ENCODE measurements at places on chromosomes 13 and 19. TPM values are rescaled to one million over a fixed set of nuclear protein-coding genes. Genes with fewer than 3 reads are reported as not detected.

The MRPS31 gene
- 35.6 TPM for total RNA-seq

The SIGLEC8 gene
- total RNA-seq: not detected

DNA sequence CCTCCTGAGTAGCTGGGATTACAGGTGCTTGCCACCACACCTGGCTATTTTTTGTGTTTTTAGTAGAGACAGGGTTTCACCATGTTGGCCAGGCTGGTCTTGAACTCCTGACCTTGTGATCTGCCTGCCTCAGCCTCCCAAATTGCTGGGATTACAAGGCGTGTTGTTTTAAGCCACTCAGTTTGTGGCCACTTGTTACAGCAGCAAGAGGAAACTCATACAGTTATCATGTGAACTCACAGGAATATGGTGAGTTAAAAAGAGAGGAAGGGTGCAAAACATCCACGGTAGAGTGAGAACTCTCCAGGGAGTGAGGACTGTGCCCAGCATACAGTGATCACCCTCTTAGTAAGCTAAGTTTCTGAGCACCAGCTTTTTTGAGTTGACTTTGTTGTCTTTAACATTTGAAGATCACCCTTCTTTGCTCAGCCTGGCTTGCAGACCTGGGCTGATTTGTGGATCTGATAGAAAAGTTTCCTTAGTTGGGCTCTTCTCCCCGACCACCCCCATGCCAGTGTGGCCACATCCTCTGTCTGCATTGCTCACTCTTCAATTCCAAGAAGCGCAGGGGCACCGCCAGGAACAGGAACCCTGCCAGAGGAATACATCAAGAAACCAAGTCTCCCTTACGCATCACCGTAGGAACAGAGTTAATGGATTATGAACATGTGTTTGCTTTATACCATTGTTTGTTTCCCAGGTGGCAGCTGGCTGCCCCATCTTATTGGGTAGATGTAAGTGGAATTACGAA is 16.0 kb downstream of the ALOX5AP start:
- peaks cover 26% of the 10 kb centered on the region for H3K36me3 ChIP-seq
- H3K4me1 ChIP-seq: peaks cover 20% of the 10 kb centered on the region
- no peak overlapping the region for H3K4me3 ChIP-seq
- H3K27me3 ChIP-seq: no peaks in the 10 kb centered on the region
- H3K27ac ChIP-seq: no peak overlapping the region

GRCh38 chr19:31319465-31319864 is 29.8 kb downstream of the TSHZ3 start:
- no peak overlapping the region for H3K4me3 ChIP-seq
- no peak overlapping the region for H3K27ac ChIP-seq
- H3K4me1 ChIP-seq: no peaks in the 10 kb centered on the region
- DNase-seq: no peak
- no peaks in the 10 kb centered on the region for H3K36me3 ChIP-seq

DNA sequence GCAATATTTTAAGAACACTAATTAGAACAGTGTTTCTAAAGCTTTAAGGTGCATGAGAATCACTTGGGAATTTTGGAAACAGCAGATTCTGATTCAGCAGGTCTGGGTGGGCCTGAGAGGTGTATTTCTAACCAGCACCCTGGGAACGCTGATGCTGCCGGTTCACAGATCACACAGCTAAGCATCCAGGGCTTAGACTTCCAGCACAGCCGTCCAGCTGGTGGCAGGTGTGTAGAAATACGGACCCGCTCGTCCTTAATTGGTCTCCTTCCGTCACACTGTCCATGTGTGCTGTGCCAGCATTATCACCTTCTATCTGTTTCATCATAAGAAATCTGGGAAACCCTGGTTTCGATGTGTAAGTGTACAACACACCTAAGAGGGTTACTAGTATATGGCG is 1029.0 kb downstream of the EFNB2 start:
- no peak overlapping the region for H3K4me3 ChIP-seq
- no peak overlapping the region for H3K27ac ChIP-seq
- H3K36me3 ChIP-seq: no peaks in the 10 kb centered on the region
- DNase-seq: no peak

- H3K27me3 ChIP-seq: no peaks in the 10 kb centered on the region
- no peak overlapping the region for H3K27ac ChIP-seq
- H3K4me1 ChIP-seq: no peaks in the 10 kb centered on the region
- no peak overlapping the region for H3K4me3 ChIP-seq
Observed at GRCh38 chr13:93861818-93862217, 617.7 kb downstream of the DCT start.

GRCh38 chr19:3176715-3177501 is 1.7 kb upstream of the S1PR4 start:
- H3K4me3 ChIP-seq: peak overlapping the region; percentile 74
- H3K27ac ChIP-seq: peak overlapping the region; percentile 90
- peaks cover 23% of the 10 kb centered on the region for H3K4me1 ChIP-seq
- H3K36me3 ChIP-seq: peaks cover 24% of the 10 kb centered on the region

Measured in activated CD4-positive, alpha-beta memory T cell treated with anti-CD3 and anti-CD28 coated beads for 36 hours (primary cell).